ENCODE measurements at places on chromosomes 3 and 15.

DNA sequence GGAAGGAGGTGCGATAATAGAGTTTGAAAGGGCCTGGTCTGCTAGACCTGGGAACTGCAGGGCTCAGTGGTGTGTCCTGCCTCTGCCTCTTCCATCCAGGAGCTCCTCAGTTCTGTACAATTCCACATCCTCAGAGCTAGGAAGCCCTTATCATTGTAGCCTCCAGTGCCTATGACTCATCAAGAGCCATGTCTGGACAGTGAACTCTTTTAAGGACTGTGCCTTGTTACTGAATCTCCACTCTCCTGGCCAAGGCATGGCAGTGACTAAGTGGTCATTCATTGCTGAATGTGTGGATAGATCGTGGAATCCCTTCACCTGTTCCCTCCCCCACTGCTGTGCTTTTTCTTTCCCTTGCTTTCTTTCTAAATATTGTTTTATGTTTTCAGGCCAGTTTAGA lies 2.9 kb downstream of the TIMP4 start:
- DNase-seq, result no peak

- DNase-seq, result no peak
These were observed 58.8 kb downstream of the AMOTL2 start for GRCh38 chr3:134315286-134316106.

- no peak for DNase-seq
These were observed 301.6 kb downstream of the EFHB start for GRCh38 chr3:19632099-19633074.

DNA sequence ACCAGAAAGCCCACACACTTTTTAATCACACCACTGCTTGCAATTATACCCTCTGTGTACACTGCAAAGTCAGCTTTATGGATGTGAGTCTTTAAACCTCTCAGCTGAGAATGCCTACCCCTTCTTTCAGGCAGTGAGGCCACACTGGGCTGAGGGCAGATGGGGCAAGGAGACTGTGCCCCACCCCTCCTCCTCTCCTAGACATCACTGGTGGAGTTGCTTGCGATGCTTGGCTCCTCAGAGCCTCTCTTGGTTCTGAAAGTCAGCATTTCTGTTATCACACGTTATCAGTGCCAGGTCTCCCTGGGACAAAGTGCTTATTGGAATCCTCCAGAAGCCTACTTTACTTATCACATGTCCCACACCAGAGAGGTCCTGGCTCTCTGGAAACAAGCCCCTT lies 128.2 kb downstream of the ZNF621 start:
- DNase-seq, result no peak

DNA sequence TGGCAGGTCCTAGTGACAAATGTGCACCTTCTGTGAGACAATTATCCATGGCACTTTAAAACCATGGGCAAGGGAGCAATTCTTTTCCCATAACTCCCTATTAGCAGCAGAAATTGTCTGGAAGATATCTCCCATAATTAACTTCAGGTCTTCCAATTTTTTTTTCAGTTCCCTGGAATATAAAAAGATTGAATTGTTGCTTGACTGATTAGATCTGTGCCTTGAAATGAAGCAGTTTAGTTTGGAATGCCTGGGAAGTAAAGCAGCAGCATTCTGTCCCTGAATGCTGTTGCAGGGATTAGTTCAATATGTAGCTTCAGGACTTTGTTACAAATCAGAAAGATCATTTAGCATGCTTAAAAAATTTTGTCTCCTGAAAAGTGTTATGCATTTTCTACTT lies 137.0 kb upstream of the GOLGA6L4 start:
- no peak for DNase-seq

DNA sequence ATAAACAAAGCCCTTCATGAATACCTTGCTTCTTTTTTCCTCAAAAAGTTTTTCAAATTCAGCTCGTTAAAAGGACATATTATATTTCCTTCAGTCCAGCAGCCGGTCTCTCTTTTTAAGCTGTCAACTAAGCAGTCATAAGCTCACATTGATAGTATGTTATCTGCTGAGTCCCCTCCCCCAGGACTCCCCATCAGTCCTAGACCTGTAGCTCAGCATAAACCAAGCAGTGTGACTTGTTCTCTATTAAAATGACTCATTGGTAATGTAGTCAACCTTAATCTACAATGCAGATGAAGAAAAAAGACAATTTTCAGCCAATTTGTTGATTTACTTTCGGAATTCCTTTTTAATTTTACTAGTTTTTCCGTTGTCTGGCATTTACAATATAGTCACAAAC lies 483.8 kb downstream of the MECOM start:
- no peak for DNase-seq

- DNase-seq, result no peak
These were observed 515.1 kb downstream of the GABRG3 start for GRCh38 chr15:27486051-27486450.

DNA sequence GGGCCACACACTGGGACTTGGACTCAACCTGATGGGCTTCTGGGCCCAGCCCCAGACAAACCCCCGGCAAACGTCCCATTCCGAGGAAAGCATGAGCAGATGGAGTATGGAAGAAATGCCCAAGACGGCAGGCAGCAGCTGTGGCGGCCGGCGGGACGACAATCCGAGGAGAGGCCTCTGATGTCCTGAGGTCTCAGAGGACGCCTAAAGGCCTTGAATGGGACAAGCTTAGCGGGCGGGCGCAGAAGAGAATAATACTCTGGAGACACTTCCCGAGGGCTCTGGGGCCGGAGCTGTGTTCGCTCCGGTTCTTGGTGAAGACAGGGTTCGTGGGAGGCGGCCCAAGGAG lies 482 bp upstream of the OGG1 start:
- no peak for DNase-seq

DNA sequence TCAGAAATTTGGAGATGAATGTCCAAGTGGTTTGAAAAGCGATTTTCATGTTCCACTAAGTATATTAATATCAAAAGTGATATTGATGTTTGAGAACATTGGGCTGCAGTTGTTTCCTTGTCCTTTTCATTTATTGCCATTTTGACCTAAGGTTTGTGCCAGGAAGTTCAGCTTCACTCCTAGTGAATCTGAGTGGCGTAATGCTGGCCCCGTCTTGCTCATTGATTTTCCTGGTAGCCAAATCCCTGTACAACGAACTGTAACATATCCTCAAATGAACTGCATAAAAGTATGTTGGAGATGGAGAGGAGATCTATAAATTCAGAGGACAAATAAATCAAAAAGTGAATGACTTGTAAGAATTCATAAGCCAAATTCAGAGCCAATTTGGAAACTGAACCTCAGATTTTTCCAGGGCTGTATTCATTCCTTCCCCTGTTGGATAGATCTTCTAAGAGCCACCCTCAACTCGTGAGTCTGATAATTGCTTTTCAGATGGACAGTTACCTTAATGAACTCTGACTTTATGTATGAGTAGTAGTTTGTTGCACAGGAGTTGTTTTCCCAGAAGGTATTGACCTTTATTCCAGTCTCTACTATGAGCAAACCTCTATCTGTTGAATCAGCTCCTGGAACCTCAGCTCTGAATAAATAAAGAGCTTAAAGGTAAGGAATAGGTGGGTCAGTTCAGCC lies 72.8 kb downstream of the ITPR1 start:
- no peak for DNase-seq

- DNase-seq, result no peak
These were observed 7.0 kb downstream of the MINDY4B start for GRCh38 chr3:150898046-150898754.

- DNase-seq, result no peak
These were observed 55.0 kb downstream of the SETD5 start for GRCh38 chr3:9452417-9452816.

GRCh38 chr3:73451301-73451944 lies 173.3 kb downstream of the PDZRN3 start:
- DNase-seq, result no peak

DNA sequence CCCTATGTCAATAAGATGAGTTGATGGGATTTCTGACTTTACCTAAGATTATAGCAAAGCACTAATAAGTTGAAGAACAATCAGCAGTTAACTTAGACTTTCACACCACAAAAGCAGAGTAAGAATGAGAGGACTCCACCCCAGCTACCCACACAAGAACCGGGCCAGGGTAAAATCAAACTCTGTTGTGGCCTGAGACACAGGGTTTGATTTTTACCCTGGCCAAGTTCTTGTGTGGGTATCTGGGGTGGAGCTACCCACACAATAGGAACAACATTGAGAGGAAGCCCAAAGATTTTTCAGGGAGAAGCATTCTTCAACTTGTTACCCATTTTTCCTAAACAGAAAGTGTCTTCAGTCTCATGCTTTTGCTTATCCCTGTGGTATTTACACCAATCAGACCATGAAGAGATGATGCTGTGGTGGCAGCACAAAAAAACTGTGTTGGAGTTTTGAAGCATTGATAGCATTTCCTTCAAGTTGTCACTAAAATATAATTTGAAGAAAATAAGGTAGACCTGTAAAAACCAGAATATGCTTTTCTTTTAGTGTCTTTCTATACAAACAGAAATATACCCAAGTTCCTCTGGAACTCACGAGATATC lies 25.6 kb downstream of the CPOX start:
- no peak for DNase-seq

GRCh38 chr3:63624941-63625560 lies 27.4 kb upstream of the SNTN start:
- no peak for DNase-seq

- DNase-seq, result no peak
These were observed 13.8 kb upstream of the CCR1 start for GRCh38 chr3:46221938-46222337.

DNA sequence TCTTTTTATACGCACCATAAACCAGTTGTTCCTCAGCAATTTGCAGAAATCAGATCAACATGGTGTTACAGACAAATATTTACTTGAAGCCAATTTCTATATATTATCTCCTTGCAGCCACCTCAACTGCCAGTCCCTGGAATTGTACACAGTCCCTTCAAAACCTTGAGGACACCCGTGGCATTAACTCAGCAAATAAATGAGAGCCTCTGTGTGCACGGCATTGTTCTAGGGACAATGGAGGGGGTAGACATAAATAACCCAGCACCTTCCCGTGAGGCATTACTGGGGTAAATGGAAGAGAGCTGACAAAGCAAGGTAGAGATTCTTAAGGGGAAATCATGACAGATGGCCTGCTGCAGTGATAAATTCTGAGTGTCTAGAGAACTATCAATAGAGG lies 12.5 kb downstream of the TM2D3 start:
- no peak for DNase-seq

DNA sequence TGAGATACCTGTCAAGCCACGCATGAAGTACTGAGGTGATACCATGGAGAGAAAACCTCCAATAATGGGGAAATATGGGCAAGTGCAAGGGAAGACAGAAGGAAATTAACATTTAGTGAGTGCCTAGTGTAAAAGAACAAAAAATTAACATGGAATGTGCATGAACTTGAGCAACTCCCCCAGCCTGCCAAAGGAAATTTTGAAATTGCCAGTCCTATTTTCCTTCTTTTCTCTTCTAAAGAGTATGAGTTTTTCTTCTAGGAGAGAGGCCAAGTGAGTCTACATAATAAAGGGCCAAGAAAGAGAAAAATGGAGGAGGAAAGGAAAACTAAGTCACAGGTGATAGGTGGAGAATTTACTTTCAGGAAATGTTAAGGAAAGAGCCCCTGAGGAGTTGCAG lies 602.4 kb upstream of the MDFIC2 start:
- DNase-seq, result no peak

DNA sequence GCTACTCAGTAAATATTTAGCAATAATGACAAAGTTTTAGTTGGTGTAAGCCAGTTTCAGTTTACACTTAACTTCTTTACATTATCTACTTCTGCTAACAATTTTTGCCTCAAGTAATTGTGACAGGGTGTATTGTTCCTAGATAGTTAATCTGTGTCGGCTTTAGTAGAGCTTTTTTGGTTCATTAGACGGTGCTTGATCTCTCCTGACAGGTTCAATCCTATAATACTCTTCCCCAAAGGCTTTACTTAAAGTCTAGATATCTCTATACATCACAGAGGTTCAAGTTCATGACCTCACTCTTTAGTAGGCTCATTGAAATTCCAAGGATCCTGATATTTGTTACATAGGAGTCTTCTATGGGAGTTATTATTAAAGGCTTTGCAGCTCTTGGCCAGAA lies 365.6 kb upstream of the DPPA4 start:
- DNase-seq, result no peak

DNA sequence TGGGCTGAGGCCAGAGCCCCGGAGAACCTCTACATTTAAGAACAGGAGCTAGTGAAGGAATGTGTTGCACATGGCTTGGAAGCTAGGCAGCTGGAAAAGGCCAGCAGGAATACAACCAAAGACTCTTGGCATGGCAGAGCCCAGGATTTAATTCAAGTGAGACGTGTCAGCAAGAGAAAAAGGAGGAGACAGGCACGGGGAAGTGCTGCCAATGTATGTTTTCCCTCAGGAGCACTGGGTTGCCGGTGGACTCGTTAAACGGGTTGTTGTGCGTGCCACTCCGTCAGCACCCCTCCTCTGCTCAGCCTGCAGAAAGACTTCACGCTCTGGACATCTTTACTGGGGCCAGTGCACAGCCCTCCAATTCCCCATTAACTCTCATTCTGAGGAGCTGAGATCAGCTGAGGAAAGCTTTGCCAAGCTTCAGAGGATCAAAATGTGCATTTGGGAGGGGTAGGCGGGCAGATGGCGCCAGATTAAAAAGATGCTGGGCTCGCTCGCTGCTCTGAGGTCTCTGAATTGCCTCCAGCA lies 103.7 kb downstream of the PDZRN3 start:
- DNase-seq, result no peak

DNA sequence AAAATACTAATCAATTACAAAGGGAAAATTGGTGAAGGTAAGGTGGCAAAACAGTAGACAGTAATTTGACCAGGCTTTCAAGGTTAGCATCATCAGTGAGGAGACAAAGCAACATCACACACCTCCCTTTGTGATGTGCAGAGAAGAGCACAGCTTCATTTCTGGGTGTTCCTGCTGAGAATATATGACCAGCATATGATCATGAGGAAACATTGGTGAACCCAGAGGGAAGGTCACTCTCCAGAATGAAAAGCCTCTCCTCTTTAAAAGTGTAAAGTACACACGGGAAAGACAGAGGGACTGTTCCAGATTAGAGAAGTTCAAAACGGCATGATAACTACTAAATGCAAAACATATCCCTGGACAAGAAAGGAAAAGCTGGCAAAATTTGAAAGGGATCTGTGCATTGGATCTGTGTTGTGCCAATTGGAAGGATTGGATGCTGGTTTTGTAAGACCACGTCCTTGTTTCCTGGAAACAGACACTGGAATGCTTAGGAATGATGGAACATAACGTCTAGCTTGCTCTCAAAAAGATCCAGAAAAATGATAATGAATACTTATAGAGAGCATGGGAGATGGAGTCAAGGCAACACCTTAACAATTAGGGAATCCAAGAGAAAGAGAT lies 80.6 kb upstream of the MITF start:
- DNase-seq, result no peak

GRCh38 chr3:160099834-160100233 lies 111.2 kb downstream of the IL12A start:
- peak; percentile 22 for DNase-seq

GRCh38 chr3:119600732-119601131 lies 3.0 kb downstream of the PLA1A start:
- peak; percentile 41 for DNase-seq

- no peak for DNase-seq
These were observed 109.1 kb downstream of the NSUN3 start for GRCh38 chr3:94171954-94172353.
